Muscle of arm (tissue), 14 donors: ENCODE measurements at places on chromosomes 7 and 10. TPM values are rescaled to one million over a fixed set of nuclear protein-coding genes. Genes with fewer than 3 reads are reported as not detected.

- DNase-seq = peak; percentile 75
Observed at GRCh38 chr7:139619367-139619657, 95.8 kb downstream of the CLEC2L start.

The PKD1L1 gene
- polyA plus RNA-seq = 1.0 TPM

- no peak for DNase-seq
Observed at GRCh38 chr7:103843689-103844480, 145.6 kb downstream of the RELN start.

DNA sequence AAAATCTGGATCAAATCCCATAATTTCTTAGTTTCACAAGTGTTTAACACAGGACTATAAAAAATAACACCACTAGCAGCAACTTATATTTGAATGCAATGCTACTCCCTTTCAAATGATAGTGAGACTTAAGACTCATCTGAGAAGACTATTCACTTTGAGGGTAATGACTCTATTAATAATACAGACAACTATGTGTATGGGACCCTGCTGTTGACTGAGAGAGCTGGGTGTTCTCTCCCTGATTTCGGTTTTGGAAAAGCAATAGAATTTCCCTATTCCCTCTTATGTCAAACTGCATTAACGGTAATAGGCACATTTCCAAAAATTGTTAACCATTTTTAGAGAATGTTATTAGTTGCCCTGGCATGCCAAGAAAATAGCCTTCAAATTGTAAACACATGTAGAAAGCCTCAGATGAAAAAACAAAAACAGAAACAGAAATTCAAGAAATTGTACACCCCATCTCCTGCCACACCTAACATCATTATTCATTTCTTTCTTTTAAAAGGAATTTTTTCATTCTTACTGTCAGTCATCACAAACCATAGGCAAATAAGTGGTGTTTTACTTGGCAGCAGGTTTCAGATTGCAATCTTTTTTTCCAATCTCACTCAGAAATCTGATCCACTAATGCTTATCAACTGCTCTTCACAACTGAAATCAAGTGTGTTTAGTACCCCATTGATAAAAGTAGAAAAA, 153.7 kb downstream of the TFPI2 start:
- no peak for DNase-seq

The ECHDC3 gene
- 7.7 TPM for polyA plus RNA-seq

DNA sequence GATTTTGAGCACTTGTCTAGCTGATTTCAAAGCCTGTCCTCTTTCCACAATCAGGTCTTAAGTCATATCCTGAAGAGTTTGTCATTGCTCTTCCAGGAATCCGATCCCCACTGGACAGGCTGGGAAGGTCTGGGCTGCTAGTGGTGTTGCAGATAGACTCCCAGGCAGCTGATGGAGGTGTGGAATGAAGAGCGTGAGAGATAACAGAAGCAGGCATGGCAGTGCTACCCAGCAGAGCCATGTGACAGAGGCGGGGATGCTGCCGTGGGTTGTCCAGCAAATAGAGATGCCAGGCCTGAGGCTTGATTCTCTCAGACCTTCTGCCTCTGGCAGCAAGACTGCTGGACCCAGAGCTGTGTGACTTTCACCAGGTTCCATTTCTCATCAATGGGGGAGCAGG, 116.5 kb upstream of the EEPD1 start:
- DNase-seq = no peak

DNA sequence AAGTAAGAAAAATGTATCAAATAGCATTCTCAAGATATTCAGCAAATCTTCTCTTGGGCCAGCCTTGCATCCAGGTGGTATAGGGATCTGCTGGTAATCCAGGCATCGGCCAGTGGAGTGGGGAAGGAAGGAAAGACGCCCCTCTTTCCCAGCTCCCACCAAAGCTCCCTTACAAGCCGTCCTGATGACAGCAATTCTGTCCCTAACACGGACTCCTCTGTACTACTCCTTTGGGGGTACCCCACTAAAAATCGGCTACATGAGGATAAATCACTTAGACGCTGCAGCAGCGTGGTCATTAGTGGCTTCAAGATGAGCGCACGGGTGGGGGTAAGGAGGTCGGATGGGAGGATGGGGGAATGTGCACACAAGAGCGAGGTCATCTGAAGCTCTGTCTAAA, 24.7 kb upstream of the NUB1 start:
- no peak for DNase-seq

- no peak for DNase-seq
Observed at GRCh38 chr10:60346661-60347060, 43.0 kb downstream of the ANK3 start.

DNA sequence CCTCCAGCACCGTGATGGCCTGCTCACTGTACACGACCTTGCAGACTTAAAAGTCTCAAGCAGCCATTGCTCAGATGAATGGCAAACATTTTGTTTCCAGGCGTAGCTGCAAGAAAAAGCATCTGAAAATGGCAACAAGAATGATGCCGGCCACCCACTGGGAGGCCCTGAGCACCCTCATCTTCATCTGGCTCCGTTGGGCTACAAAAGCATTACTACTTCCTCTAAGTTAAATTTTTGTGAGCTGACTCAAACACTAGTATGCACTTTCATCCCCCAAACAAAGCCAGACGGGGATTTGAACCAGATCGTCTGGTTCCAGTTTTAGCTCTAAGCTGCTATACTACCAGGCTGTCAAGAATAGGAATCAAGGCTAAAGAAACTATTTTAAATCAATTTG, 116.6 kb upstream of the CDK1 start:
- DNase-seq = no peak

DNA sequence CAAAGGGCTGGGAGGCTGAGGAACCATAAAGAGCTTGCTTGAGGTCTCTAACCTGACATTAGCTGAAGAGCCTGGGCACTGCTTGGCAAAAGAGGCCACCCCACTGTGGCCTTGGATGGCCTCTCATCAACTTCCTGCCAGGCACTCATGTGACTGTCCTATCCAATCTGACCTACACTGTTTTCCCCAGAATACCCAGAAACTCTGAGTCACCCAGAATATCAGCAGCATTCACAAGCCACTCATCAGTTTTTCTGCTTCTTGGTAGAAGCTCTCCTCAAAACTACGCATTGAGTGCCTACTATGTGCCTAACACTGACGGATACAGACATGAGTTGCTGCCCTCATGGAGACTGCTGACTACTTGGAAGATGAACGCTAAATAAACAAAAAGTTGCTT, 4.1 kb upstream of the NT5C2 start:
- DNase-seq = peak; percentile 13

GRCh38 chr7:95927756-95928155, 155.4 kb downstream of the DYNC1I1 start:
- no peak for DNase-seq

The HDAC9 gene
- not detected for polyA plus RNA-seq

- no peak for DNase-seq
Observed at GRCh38 chr7:13153266-13153665, 465.8 kb downstream of the ARL4A start.

GRCh38 chr10:102433619-102434046, 1.3 kb upstream of the CUEDC2 start:
- DNase-seq = no peak

- no peak for DNase-seq
Observed at GRCh38 chr10:29007748-29008610, 280.9 kb upstream of the LYZL1 start.

DNA sequence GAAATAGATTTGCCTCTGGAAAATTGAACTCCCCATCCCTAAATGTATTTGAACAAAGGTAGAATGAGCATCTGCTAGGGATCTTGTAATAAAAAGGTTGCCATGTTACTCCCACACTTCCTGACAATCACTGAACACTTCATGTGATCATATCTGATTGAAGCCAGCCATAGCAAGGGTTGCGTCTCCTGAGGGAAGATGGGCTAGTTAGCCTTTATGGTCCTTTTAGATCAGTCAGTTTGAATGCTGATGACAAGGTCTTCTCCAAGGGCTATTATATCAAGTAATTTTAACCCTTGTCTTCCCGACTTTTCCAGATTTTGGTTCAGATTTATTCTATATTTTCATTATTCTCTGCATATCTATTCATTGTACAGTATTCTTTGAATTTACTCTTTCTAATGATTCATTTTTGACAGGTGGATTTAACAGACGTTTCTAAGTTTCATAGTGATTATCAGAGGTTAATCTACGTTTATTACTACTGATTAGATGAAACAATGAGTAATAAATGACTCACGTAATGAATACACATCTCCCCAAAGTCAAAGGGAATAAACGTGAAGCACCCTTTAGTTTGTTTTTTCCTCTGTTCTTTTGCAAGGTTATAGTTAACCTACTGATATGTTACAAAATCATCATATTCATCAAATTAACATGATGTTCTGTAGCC, 28.1 kb downstream of the CSGALNACT2 start:
- no peak for DNase-seq
